ENCODE measurements at places on chromosomes 6 and 20. TPM values are rescaled to one million over a fixed set of nuclear protein-coding genes. Genes with fewer than 3 reads are reported as not detected.

DNA sequence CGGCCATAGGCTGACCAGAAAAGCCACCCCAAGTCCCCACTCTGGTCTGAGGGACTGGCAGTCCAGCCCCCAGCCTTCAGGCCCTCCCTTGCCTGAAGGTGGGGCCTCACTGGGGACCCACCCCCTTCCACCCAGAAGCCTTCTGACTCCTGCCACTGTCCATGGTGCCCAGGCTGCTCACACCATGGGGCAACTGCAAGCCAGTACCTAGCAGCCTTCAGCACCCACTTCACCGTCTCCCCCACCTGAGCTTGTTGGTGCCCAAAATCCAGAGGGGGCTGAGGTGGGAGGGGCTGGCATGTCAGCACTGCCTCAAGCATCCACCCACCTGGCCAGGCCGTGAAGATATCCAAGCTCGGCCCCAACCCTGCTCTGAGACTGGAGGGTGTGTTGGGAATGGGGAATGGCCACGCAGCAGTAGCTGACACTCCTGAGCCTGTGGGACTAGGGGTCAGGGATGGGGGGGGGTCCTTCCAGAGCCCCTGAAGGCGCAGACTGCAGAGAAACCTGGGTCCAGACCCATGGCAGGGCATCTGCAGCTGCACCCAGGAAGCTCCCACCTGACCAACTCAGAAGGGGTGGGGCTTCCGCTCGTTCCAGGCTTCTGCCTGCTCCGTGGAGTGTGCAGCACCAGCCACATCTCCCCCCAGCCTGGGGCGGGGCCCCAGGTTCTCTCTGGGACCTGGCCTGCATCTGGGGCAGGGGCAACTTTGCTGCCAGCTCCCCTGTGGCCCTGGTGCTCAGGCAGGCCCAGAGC lies 942.1 kb upstream of the EPHA7 start:
- DNase-seq, result no peak

Gene ISM1
- polyA plus RNA-seq, result 0.12 TPM

DNA sequence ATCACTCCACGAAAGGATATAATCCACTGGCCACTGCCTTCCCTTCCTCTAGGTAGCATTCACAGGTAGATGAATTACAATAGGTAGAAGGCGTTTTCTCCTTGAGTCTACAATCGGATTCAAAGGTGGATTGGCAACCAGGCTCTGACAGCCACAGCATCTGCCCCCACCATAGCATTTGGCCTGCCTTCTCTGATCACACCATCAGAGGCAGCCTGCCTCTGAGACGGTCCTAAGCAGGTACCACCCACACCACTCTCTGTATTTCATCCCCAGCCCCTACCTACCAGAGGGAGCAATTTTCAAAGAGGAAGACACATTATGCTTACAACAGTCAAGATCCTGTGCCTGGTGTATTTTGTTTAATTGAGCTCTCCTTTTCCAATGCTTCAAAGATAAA lies 210.5 kb upstream of the SPTLC3 start:
- no peak for DNase-seq

DNA sequence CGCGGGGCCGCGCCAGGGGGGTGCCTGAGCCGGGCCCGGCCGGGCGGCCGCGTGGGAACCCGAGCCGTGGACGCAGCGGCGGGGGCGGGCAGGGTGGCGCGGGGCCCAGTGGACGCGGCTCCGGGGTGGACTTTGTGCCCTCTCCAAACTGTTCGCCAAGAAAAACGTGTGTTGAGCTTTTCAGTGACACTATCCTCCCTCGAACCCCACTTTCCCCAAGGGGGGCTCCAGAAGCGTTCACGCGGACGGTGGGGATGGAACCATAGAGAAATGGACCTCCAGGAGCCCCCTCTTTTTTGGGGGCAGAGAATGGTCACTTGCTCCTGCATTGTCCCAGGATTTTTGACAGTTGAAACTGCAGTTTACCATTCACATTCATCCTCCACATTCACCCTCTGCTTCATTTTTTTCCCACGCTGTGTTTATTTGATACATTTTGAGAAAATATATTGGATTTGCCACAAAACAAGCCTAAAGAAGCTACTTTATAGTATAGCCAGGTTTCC lies 2.9 kb upstream of the HIVEP1 start:
- DNase-seq, result no peak

DNA sequence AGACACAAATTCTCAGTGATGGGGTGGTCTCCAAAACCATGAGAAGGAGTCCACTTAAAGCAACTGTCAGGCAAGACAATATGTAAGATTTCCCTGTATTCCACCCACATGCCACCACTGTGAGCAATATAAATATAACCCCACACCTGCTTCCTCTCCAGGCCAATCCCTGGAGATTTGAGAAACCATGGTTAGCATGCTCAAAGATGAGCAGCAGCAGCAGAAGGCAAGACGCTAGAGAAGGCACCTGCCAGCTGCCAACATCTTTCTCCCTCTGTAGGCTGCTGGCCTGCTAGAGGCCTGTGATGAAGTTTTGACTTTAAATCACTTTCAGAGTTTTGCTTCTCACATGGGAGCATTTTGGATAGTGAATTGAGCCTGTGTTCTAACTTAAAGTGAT lies 7.9 kb upstream of the SOD2 start:
- DNase-seq, result no peak

DNA sequence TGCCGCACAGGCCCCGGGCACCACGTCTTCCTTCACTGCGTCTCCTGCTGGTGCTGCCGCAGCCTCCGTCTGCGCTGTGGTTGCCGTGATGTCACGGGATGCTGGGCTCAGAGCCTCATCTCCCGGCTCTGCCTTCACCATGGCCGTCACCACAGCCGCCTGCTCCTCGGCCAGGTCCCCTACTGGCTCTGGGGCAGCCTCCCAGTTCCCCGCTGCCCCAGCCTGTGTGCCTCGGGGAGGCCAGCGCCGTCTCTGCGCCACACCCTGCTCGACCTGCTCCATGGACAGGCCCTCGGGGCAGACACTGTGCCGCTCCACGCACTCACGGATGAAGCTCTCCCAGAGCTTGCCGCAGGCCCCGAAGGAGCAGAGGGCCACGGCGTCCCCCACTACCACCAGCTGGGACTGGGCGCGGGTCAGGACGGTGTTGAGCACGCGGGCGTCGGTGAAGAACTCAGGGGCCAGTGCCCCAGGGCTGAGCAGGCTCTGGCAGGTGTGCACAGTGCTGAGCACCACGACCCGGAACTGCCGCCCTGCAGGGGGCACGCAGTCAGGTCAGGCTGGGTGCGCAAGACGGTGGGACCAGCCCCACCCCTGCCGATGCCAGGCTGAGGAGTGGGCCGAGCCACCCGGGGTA lies 8.2 kb downstream of the HELZ2 start:
- DNase-seq, result no peak

DNA sequence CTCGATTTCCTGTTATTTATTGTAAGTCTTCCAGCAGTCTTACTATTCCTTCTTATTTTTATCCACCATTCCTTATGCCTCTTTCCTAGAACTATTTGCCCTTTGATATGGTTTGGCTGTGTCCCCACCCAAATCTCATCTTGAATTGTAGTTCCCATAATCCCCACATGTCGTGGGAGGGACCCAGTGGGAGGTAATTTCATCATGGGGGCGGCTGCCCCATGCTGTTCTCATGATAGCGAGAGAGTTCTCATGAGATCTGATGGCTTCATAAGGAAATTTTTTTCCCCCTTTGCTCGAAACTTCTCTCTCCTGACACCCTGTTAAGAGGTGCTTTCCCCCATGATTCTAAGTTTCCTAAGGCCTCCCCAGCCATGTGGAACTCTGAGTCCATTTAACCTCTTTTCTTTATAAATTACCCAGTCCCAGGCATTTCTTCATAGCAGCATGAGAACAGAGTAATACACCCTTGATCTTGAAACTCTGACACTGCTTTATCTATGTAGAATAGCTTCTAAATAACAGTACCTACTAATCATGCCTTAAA lies 48.8 kb downstream of the PLN start:
- DNase-seq, result no peak

- DNase-seq, result no peak
These were observed 764 bp downstream of the BAG6 start for GRCh38 chr6:31651602-31652191.

DNA sequence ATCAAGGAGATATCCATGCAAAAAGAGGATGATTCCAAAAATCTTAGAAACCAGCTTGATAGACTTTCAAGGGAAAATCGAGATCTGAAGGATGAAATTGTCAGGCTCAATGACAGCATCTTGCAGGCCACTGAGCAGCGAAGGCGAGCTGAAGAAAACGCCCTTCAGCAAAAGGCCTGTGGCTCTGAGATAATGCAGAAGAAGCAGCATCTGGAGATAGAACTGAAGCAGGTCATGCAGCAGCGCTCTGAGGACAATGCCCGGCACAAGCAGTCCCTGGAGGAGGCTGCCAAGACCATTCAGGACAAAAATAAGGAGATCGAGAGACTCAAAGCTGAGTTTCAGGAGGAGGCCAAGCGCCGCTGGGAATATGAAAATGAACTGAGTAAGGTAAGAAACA lies 10.1 kb upstream of the SNRNP48 start:
- no peak for DNase-seq

GRCh38 chr6:158085261-158086053 lies 82.6 kb downstream of the SERAC1 start:
- DNase-seq, result no peak

Gene OGFRL1
- 14.1 TPM for polyA plus RNA-seq

Gene ANGPT4
- polyA plus RNA-seq, result not detected

DNA sequence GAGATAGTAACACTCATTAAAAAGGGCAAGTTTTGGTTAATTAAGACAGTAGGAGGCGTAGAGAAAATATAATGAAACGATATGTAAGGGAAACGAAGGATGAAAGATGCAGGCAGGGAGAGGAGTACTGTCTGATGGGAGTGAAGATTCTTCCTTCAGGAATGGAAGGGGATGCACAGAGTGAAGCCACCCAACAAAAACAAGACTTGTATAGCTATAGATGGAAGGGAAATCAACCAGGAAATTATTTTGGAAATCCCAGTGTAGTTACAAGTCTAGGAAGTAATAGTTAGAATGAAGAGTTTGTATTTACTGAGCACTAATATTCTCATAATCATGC lies 19.7 kb upstream of the HLA-DRB1 start:
- DNase-seq, result no peak

DNA sequence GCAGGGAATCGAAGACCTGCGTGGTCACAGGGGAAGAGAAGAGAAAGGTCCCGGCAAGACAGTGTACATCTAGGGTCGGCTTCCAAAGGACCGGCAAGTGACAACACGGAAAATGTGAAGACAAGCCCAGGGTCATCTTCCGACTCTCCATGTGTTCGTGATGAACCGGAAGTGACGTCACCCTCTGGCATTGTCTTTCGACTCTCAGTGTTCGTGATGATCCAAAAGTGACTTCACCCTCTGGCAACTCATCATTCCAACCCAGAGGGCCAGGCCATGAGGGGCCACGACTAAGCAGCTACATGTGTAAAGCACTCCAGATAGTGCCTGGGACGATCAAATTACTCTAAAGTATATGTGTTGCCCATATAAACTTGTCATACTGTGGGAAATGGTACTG lies 290.8 kb downstream of the THBS2 start:
- DNase-seq, result no peak

DNA sequence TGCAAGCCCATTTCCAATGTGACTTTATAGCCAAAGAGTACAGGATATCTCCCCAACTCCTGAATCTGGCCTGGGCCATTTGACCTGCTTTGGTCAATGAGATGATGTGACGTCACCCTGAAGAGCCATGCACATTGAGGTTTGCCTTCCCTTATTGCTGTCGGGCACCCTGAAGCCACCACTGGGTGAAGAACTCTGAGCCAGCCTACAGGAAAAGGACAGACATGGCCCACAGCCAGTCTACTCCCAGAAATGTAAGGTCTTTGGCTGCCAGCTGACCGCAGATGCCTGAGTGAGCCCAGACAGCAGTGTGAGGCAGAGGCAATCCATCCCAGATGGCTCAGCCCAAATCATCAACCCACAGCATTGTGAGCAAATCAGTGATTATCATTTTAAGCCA lies 3.7 kb upstream of the SYNDIG1 start:
- peak; percentile 16 for DNase-seq

DNA sequence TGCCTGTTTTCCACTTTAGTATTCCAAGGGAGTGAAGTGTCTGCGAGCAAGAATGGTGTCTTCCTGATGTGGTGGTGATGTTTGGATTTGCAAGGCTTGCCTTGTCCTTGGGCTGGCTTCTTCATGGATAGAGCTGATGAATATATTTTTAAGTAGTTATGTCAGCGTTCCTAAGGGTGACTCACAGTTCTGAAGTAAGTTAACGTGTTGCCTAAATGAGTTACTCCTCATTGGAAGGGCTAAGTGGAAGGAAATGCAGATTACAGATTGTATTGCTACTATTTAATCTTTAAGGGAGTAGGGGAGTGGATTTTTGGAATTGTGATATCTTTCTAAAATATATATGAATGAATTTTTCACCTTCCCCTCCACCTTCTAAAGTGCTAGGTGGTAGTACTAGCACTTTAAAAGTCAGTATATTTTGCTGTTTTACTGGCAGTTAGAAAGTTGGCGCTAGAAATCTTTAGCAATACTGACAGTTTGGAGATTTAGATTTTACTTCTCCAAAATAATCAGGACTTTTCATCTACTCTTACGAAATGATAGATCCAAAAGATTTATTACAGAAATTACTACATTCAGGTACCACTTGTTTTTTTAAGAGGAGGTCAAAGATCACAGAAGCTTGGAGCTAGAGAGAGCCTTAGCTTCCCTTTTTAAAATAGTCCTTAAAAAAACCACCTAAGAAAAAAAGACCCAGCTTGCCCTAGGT lies 197.4 kb downstream of the JARID2 start:
- DNase-seq, result peak; percentile 44

Gene LST1
- polyA plus RNA-seq, result 0.18 TPM

DNA sequence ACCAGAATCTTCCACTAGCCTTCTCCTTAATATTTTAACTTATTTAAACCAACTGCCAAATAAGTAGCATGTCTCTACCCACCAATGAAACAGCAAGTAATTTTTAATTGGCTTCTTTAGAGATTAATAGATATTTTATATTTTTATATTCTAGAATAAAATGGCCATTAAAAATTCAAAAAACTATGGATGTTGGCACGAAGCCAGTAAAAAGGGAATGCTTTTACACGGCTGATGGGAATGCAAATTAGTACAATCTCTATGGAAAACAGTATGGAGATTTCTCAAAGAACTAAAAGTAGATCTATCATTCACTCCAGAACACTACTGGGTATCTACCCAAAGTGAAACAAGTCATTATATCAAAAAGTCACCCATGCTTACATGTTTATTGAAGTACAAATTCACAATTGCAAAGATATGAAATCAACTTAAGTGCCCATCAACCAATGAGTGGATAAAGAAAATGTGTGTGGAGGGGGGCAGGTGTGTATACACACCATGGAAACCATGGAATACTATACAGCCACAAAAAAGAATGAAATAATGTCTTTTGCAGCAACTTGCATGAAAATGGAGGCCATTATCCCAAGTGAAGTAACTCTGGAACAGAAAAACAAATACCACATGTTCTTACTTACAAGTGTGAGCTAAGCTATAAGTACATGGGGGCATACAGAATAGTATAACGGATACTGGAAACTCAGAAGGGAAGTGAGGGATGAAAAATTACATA lies 15.1 kb downstream of the SHPRH start:
- no peak for DNase-seq
